ENCODE measurements at places on chromosomes 6 and 20.

DNA sequence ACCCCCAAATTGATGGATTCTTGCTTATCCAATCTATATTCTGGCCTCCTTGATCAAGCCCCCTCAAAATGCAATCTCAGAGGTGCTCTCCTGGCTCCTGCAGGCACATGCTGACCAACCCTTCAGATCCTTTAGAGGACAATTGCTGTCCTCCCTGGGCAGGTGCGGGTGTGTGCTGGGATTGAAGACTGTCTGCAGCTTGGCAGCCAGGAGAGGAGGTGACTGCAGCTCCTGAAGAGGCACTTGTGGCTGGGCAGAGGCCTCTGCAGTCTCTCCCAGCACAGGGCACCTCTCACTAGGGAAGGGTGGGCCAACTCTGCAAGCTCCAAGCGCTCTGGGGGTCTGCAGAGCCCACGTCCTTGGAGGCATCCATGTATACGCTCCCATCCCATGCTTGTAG, 28.5 kb downstream of the SUMO4 start:
- no peak for DNase-seq

- DNase-seq, result peak; percentile 70
Measured at GRCh38 chr6:39453241-39453640, 130.7 kb upstream of the KCNK16 start.

GRCh38 chr20:45037050-45037449, 63.9 kb downstream of the KCNS1 start:
- DNase-seq, result peak; percentile 70

- no peak for DNase-seq
Measured at GRCh38 chr20:61940491-61940890, 125.2 kb downstream of the TAF4 start.

DNA sequence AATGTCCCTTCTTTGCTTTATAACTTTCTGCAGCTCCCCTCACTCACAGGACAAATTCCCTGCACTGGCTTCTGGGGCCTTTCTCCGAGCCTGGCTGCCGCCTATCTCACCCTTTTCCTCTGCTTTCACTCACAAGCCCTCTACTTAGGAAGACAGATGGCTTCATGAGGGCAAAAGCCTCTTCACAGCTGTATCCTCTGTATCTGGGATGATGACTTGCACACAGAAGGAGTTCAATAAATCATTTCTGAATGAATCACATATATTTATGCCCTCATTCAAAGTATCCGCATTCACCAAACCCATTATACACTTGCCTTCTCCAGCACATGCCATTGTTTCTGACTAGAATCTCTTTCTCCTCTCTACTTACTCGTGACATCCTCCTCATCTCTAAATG, 159.0 kb upstream of the RIPOR2 start:
- peak; percentile 13 for DNase-seq

GRCh38 chr6:28807682-28808280, 116.0 kb downstream of the TRIM27 start:
- DNase-seq, result peak; percentile 72

- peak; percentile 26 for DNase-seq
Measured at GRCh38 chr20:4099905-4100675, 84.7 kb upstream of the RNF24 start.

GRCh38 chr20:7610681-7611080, 329.6 kb downstream of the HAO1 start:
- no peak for DNase-seq

DNA sequence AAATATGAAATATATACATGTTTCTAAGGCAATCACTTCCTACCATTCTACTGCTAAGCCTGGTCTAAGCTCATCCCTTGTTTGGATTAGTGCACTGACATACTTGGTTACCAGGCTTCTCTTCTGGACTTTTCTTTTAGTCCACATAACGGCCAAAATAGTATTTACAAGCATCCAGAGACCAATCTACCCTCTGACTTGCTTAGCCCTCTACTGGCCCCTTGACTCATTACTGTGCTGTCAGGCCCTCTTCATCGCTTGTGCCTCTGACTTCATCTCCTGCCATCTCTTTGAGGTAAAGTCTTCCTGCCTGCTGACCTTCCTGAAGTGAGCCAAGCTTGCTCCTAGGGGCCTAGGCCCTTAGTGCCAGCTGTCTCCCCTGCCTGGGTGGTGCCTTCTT, 35.1 kb downstream of the TULP4 start:
- no peak for DNase-seq

DNA sequence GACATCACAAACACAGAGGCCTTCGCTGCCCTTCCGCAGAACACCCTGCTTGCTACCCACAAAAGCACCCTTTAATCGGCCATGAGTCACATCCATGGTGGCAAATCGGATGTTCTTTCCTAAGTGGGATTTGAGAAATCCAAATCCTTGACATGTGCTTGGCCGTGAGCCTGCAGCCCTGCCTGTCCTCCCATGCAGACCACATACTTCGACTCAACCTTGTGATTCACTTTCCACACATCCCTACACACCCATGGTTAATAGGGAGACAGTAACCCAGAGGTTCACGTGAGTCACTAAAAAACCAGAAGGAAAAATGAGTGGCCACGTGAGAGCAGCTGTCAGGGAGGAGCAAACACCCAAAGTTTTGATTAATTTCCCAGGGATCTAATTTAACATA, 19.4 kb downstream of the RAMACL start:
- DNase-seq, result peak; percentile 96

- DNase-seq, result peak; percentile 27
Measured at GRCh38 chr6:50288881-50289280, 239.2 kb upstream of the DEFB112 start.

GRCh38 chr6:155442562-155442961, 13.1 kb downstream of the NOX3 start:
- DNase-seq, result no peak

- DNase-seq, result peak; percentile 18
Measured at GRCh38 chr20:2149507-2149906, 47.9 kb downstream of the STK35 start.

GRCh38 chr20:32116079-32116521, 6.6 kb downstream of the TM9SF4 start:
- peak; percentile 32 for DNase-seq

DNA sequence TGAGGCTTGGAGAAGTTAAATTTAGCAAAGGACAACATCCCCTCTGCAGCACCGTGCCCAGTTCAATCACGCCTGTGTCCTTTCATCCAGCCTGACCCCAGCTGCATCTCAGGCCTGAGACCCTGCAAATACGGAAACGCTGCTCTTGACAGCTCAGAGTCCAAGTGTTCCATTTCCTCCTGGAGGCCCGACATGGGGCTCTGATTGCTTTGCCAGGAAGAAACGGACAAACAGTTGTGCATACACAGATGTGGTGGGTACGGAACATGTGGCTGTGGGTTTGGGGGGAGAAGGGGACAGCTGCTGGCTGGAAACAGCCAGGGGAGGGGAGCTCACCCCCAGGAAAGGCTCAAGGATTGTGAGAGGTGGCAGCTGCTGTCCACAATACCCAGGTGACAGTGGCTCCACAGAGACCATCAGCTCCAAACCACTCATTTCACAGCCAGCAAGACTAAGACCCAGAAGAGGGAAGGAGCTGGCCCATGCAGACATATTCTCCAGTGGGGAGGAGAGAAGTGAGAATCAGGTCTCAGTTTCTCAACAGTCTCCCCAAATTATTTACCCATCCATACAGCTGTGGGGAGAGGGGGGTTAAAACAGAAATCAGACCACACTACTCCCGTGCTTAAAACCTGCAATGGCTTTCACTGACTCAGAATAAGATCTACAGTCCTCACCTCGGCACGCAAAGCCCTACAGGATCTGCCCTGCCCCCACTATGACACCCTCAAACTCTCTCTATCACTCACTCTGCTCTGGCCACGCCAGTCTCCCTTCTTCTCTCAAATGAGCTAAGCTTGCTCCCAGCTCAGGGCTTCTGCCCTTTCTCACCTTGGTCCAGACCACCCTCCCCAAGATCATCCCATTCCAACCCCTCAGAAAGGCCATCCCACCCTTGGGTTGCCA, 89.1 kb downstream of the PREX1 start:
- no peak for DNase-seq

DNA sequence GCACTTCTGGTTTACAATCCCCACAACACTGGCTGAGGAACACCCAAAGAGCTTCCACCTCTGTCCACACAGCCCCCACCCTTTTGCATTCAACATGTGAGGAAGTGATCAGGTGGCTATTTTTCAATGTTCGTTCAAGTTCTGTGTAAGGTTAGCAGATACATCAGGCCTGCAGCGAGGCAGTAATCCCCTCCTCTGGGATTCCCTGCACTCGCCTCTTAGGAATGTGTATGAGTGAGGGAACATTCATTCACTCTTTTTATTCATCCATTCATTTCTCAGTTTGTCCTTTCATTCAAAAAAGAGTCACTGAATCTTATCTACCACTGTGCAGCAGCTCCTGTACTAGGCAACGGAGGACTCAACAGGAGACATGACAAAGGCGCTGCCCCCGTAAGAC, 236.4 kb upstream of the PRDM1 start:
- DNase-seq, result peak; percentile 51

DNA sequence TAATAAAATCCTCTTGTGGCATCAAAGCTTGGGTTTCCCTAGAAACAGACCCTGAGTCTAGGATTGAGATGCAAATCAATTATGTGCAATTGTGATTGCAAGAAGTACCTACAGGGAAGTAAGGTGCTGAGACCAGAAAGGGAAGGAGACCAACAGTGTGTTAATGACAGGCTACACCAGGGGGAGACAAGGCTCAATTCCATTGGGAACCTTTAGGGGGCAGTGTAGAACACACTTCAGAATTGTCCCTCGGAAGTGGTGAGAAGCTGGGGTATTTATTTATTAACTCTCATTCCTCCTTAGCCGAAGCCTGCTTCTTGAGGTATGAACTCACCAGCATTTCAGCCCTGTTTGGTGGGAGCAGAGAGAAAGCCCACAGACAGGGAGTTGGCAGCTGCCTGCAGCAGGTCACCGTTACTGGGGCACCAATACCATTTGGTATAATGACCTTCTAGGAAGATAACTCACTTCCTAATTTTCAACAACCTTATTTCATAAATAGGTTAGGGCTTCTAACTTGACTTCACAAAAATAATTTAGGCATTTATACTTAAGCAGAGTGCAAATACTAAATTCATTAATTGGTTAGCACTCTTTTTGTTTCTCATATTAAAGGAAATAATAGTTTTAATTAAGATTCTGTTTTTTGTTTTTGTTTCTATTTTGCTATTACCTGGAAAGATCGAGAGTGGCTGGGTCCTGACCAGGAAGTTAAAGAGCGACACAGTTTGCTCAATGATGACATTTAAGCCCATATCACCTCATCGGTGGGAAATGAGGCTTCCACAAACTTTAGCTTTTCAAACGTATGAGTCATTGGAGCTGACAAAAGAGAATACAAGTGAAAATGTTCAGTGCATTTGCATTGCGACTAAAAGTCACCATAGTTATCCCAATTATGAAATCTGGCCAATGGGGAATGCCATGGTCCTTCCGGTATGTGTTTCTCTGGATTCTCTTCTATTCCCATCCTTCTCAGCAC, 94.8 kb downstream of the BTBD3 start:
- peak; percentile 52 for DNase-seq

- peak; percentile 88 for DNase-seq
Measured at GRCh38 chr6:134123666-134124208, 71.3 kb upstream of the SLC2A12 start.

DNA sequence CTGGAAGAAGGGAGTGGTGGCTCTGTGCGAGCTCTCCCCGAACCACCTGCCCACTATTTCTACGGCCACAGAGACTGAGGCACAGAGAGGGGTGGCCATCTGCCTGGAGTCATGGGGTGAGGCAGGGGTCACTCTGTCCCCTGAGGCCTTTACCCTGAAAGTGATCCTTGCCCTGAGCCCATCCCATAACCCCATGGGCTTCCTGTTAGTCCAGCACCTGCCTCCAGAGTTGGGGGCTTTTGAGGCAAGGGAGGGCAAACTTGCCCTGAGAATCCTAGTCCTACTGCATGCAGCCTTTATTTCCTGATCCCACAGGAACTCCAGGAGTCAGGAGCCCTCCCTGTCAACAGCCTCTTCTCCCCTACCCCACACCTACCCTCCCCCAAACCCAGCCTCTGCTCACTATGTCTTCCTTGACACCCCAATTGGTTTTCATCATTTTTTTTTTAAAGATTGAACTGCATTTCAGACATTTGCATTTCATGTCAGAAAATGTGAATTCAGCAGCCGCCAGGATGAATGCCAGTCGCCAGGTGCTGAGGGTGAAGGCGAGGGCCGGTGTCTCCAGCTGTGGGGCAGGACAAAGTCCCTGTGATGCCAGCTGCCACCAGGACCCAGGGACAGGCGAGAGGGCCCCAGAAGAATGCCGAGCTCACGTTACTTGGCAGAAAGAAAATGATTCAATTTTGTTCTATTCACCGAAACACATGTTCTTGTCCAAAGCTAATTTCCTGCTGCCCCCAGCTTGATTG, 47.6 kb upstream of the NNAT start:
- DNase-seq, result no peak

- no peak for DNase-seq
Measured at GRCh38 chr6:56640374-56640773, 2.3 kb downstream of the DST start.

- DNase-seq, result no peak
Measured at GRCh38 chr20:57062241-57062640, 204.2 kb downstream of the BMP7 start.

GRCh38 chr6:166286839-166287271, 21.3 kb downstream of the PRR18 start:
- no peak for DNase-seq

DNA sequence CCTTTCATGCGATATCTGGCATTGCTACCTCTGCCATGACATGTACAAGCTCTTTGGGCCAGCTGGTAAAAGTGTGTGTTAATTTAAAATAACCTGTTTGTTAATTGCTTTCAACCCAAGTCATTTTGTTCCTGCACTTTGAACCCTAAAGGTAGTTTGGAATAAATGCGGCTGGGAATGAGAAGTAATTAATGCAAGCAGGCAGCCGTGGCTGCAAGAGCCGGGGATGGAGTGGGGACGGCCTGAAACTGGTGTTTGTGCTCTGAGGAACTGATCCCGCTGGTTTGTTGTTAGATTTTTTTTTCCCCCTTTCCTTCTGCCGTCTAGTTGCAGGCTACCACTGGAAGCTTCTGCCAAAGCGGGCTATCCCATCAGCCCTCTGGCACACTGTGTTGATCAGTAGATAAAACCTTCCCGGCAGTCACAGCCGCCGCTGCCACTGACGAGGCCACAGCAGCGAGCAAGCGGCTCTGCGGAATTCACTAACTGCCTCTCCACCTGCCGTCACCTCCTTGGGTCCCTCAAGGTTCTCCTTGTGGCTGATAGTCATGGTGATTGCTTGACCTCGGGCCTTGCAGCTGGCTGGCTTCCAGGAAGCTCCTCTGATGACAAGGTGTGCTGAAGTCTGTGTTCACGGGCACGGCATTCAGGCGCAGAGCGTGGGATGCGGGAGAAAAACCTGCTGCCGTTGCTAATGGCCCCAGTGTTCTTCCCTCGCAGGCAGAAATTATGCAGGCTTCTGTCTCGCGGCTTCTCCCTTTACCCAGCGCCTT, 315.9 kb downstream of the TFAP2A start:
- DNase-seq, result no peak

- DNase-seq, result no peak
Measured at GRCh38 chr6:24692003-24692402, 25.1 kb downstream of the ACOT13 start.
